Natural killer cell treated with Interleukin-12 subunit alpha and Interleukin-12 subunit beta and Interleukin-15 and Interleukin-18, amount 100 ng/mL, for 72 hours (primary cell): ENCODE measurements at places on chromosomes 16 and 17. TPM values are rescaled to one million over a fixed set of nuclear protein-coding genes. Genes with fewer than 3 reads are reported as not detected.

DNA sequence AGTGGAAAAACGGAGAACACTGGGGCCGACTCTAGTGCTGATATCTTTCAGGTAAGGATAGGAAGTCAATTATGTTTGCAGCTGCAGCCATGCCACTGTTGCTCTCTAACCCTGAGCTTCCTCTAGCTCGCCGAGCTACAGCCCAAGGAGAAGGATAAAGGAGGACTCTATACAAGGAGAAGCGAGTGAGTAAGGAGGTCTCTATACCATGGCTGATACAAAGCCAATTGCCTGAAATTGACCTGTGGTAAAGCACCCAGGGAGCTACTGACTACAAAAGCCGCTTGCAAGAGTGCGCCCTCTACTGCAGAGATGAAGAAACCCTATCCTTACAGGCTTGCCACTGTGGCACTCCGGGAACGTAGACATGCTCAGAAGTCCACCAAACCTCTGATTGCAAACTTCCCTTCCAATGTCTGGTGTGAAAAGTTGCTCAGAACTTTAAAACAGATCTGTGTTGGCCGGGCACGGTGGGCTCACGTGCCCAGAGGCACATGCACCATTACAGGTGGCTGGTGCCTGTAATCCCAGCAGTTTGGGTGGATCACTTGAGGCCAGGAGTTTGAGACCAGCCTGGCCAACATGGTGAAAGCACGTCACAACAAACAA lies 10.8 kb upstream of the SLC46A1 start:
- DNase-seq, result peak; percentile 68

DNA sequence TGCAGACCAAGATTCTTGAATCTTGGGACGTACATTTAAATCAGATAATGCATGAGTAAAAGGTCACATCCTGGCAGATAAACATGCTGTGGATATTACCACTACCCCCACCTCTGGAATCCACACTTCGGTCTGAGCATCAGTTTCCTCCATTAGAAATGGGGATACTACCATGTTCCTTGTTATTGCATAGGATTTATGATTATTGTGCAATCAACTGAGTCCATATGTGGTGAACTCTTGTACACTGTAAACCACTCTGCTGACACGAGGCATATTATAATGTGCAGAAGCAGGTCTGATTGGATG lies 108.7 kb downstream of the VAT1L start:
- DNase-seq, result no peak

DNA sequence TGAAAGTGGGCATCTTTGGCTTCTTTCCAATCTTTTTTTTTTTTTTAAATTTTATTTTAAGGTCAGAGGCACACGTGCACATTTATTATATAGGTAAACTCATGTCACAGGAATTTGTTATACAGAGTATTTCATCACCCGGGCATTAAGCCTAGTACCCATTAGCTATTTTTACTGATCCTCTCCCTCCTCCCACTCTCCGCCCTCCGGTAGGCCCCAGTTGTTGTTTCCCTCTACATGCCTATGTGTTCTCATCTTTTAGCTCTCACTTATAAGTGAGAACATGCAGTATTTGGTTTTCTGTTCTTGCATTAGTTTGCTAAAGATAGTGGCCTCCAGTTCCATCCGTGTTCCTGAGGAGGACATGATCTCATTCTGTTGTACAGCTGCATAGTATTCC lies 108.5 kb downstream of the CYB561 start:
- no peak for DNase-seq

DNA sequence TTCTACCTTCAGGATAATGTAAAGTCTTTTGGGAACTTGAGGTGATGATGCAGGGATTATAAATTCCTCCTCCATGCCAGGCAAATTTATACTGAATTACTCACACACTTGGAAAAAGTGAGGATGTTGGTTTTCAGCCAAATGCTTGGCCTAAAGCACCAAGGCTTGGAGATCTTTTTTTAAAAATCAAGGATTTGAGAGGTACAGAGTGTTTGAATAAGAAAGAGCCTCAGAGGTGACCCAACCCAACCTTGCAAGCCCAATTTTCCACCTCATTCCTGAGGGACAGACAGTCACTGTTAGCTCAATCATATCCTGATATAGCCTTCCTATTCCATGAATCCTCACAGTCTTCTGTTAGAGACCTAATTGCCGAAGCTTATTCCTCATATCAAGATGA lies 14.0 kb downstream of the GRIN2A start:
- DNase-seq, result no peak

The KRTAP4-9 gene
- total RNA-seq, result not detected

DNA sequence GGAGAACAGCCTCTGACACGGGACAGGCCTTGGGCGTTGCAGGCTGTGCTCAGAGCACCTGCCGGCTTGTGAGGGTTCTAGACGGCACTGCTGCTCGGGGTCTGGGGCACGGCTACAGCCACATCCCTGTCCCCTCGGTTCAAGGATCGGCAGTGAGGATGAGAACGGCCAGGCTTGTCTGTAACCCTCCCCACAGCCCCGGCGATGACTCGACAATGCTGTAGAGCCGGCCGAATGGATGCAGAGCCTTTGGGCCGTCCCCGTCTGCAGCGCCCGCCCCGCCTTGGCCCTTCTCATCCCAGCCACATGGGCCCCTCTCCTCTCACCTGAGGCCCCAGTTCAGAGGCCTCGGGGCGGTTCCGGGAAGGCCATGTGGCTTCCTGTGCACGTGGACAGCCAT lies 49.0 kb upstream of the METRNL start:
- DNase-seq, result no peak

DNA sequence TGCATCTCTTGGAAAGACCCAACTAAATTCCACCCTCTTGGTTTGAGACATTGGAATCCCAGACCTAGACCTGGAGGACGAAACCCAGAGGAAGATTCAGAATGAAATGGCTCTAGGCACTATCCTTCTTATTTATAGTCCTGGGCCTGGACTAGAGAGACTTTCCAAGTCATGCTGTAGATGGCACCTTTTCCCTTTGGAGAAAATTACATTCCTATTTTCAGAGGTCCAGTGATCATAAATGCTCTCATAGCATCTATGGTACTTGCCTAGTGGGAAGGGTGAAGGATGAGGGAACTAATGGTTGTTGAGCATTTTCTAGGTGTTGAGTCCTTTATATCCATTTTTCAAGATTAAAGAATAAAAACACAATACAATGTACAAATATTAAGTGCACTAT lies 37.1 kb downstream of the SPACA3 start:
- DNase-seq, result no peak
